CD4-positive, alpha-beta T cell treated with Interleukin-1 beta for 1 hour (primary cell): ENCODE measurements at places on chromosomes 5 and 9.
A peak's percentile ranks its signal among the peaks of the same experiment; 100 is the strongest.

DNA sequence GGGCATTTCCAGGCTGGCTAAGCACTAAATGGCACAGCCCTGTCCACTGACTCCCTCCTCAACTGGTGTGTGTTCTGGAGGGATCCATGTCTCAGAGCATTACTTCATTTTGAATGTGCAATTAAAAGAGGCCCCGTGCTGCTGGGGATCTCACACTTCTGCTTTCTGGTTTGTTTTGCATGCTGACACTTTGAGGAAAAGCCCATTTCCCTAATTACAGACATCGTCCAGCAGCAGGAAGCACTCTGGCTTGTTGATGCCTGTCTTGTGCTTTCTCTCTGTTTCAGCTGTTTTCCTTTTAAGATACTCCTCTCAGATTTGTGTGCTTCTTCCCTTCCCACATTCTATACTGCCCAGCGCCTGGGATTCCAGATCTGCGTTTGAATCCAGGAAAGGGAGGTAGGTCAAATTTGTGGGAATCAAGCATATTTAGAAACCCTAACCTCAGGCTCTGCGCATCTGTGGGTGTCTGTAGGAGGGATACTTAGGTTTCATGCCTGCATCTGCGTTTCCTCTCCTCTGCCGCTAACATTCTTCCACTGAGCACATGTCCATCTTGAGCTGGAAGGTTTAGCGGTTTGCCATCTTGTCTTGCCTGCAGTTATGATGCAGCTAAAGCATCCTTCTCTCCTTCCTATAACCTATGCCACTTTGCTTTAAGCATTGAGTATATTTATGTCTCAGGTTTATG is 25.7 kb downstream of the SYK start:
- DNase-seq, result peak; percentile 54

DNA sequence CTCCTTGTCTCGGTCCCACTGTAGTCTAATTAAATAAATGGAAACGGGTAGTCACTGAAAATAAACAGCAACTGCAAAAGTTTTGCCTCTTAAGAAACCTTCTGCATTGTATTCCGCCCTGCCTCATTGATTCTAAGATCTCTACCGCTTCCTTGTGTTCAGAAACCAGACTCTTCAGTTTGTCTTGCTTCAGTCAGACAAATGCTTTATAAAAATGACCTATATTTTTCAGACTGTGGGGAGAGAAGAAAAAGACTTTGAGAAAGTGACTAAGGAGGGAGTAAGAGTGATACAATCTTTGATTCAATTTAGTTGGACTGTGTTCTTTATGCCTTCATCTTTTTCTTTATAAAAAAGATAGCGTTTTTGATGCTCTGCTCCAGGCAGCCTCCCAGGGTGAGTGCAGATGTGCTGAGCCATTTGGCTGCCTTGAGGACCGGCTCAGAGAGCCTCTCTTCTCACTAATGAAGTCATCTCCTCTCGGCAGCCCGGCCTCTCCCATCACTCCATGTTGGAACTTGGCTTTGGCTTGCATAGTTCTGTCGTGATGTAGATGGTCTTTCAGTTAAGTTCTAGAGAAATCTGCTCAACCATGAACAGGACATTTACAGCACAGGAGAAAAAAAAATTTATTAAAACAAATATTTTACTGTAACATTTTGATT is 4.0 kb upstream of the VCAN start:
- no peak for DNase-seq

DNA sequence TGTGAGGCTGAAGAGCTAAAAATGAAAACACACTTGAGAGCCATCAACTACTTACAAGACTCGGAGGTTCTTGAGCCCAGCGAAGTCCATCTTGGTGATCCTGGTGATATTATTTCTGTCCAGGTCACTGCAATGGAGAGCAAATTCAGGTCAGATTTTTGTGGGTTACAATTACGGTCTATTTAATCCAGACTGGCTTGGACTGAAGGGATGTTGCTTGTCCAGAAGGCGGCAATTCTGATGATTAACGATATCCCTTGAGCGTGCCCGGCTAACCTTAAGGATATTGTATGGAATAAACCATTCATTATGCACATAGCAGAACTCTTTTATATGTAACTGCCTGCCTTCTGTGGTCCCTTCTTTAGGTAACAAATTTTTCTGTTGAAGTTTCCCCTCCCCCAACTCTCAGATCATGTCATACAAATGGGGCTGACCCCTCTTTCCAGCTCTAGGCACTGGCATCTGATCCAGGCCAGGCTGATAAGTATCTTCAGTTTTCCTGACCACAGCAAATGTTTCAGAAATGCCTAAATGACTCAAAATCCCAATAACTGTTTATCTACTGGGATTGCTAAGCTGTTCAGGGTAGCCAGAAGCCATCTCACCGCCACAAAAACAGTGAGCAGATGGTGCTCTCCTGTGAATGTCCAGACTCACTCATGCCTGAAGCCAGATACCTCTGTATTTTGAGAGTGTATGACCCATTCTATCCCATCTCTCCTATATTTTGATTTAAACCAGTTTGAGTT is 49.4 kb downstream of the SLIT3 start:
- DNase-seq, result no peak

DNA sequence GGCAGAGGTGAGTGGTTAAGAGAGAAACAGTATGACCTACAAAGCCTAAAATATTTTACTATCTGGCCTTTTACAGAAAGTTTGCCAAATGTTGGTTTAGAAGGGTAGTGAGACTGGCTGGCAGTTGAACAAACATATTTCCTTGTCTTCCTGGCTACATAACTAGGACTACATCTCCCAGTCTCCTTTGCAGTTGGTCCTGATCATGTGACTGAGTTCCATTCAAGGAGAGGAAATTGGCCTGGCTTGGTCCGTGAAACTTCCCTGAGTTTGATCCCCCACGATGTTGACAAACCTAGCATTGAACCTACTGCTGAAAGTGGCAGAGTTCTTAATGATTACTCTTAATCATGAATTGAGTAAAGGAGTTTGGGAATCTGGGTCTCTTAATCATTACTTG is 280.8 kb downstream of the SLIT3 start:
- DNase-seq, result no peak

GRCh38 chr5:135743705-135744411 is 90.6 kb upstream of the SLC25A48 start:
- DNase-seq, result no peak

GRCh38 chr9:124569942-124570341 is 62.7 kb upstream of the NR5A1 start:
- no peak for DNase-seq

DNA sequence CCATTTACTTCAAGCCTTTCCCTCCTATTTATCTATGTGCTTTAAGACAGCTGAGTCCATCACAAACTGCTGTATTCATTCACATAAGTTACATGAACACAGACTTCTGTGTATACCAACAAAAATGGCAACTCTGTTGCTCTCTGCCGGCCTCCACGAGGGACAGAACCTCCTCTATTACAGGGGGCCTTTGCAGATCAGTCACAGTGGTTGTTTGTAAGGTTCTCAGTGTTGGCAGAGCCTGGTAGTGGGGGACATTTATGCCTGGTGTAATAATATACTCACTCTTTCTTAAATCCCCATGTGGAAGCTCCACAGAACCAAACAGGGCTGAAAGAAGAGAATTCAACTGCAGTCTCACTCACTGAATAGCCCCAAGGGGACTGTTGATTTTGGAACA is 76.5 kb downstream of the SLC1A1 start:
- no peak for DNase-seq

DNA sequence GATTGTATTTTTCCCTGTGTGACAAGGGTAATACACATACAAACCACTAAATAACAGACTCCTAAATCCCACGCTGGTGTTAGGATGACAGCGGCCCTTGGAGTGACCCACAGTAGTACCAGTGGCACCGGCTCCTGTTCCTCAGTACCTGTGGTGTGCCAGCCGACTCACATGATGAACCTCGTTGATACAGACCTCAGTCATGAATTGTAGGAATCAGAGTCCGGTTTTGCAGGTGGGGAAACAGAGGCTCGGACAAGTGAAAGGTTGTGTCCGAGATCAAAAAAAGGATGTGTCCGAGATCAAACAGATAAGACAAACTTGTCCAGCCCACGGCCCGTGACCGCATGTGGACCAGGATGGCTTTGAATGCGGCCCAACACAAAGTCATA is 78.0 kb downstream of the AMBP start:
- no peak for DNase-seq

DNA sequence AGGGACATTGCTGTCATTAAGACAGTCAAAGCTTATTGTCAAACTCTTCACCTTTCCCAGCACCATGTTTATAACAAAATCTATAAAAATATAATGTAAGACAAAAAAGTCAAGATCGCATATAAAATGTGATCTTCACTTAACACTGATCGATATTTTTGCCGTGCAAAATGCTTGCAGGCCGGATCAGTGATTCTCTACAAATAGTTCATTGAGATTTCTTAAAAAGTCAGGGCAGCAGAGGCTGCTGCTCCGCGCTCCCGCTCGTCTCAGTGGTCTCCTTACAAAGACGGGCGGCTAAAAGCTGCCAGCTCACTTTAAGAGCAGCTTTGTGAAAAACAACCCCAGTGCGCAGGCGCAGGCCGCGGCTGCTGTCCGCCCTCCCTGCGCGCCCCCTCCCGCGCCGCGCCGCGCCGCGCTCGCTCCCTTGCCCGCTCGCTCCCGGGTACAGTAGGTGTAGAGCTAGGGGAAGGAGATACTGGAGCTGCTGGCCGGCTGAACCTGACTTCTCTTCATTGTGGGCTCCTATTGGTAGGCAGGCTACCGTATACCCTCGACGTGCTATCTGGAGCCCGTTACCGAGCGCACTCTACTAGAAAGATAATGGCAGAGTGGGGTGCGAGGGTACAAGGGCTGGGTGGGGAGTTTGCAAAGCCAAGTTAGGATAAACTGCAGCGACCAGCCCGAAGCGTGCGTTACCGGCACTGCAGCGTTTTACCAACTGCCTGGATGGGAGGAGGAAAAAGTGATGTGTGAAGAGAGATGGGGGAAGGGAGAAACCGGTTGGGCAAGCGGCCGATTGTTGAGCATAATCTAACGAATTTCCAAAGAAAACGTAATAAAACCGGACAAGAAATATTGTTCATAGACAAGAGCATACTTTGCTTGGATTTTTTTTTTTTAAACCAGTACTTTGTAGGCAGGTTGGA is at the start of gene ARRDC3:
TSS of gene ARRDC3 (minus strand) at position 291 of the 929 bp plus-strand sequence. CDS start at position 66, 225 bp downstream.
- peak; percentile 96 for DNase-seq

DNA sequence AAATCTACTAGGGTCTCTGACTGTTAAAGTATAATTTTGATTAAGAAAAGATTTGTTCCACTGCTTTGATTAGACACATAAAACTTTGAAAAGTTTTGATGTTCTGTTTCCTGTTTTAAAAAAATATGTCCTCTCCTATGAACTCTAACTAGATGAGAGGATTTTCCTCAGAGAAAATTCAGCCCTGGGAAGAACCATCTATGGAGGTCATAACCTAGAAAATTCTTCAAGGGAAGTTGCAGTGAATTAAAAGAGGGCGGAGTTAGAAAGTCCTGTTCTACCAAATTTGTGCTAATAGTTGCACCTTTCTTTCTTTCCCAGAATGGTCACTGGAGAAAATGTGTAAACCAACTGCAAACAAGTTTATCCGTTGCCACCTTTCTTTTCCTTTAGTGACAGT is 27.7 kb downstream of the PIK3R1 start:
- DNase-seq, result no peak

DNA sequence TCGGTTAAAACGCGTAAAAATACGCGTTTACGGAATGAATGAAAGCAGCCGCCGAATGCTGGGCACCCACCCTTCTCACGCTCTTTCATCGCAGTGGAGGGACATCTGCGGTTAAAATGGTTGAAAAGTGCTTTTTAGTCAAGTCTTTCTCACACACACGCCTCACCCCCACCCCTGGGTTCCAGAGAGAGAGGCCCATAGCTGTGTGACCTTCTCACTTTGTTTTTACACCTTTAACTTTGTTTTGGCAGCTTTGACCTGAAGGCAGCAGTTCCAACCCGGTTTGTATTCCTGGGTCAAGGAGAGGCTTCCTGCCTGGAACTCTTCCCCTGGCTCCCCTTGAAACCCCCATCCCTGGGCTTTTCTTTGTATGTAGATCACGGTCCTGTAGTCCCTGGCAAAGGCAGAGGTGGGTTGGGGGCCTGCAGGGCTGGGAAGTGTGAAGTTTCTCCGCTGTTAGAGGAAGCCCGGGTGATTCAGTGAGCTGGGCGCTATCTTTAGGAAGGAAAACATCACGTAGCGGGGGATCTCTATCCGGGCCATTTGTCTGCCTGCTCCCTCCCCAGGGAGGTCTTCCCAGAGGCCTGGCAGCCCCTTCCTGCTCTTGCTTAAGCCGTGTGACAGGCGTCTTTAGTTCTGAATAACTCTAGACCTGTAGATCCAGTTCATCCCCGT is 29.6 kb downstream of the SPRY4 start:
- no peak for DNase-seq

DNA sequence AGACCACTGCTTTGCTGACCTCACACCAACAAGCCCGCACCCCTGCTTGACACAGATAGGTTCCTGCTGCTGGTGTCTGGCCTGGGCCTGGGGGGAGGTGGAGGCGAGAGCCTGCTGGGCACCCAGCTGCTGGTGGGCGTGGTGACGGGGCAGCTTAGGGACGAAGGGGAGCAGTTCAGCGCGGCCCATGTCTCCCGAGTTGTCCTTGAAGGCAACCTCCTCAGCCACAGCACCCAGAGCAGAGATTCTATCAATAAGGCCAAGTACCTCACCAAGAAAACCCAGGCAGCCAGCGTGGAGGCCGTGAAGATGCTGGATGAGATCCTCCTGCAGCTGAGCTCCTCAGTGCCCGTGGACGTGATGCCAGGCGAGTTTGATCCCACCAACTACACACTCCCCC is 313.3 kb downstream of the NR2F1-AS1 start:
- DNase-seq, result no peak

- no peak for DNase-seq
Observed at GRCh38 chr5:144778561-144778960, 607.9 kb downstream of the KCTD16 start.

- no peak for DNase-seq
Observed at GRCh38 chr5:90803876-90804275, 245.3 kb downstream of the ADGRV1 start.

DNA sequence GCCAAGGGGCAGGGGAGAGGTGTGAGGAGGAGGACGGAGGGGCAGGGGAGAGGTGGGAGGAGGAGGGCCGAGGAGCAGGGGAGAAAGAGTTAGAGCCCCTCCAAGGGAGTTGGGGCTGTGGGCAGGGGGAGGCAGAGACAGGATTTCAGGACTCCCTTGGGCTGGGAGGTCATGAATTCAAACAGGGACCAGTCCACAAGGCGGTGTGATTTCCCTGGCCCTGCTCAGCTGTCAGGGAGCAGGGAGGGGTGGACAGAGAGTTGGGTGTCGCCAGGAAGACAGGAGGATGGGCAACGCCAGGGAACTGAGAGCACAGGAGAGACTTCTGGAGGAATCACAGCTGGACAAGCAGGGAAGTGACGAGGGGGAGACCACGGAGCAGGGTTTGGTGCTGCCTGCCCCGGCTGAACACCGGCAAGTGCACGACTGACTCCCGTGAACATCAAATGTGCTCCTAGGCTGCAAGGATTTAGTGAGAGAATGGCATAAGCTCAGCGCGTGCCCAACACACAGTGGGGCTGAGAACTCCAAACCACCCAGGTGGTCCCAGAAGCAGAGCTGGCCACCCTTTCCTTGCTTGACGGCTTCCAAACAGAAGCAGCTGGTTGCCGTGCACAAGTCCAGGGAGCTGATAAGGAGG is 17.8 kb upstream of the OLFM1 start:
- DNase-seq, result no peak
